Stimulated activated naive B cell treated with anti-CD40 and anti-IgM and Interleukin-4, amounts not matched to agents 10 μg/mL and 1 μg/mL and 100 μg/mL, for 72 hours (primary cell): ENCODE measurements at places on chromosomes 7 and 10.
A peak's percentile ranks its signal among the peaks of the same experiment; 100 is the strongest.

GRCh38 chr7:149789101-149789500 lies 15.7 kb upstream of the ZNF467 start:
- DNase-seq: no peak

DNA sequence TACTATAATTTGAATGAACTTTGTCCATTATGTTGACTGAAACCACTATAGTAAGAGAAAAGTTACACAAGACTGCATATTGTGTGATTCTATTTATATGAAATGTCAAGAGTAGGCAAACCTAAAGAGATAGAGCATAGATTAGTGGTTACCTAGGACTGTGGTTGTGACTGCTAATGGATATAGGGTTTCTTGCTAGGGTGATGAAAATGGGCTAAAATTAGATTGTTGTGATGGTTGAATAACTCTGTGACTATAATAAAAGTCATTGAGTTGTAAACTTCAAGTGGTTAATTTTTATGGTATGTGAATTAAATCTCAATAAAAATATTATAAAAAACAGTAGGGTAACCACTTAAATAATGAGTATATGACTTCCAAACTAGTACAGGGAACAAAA lies 142.9 kb upstream of the AHR start:
- no peak for DNase-seq

DNA sequence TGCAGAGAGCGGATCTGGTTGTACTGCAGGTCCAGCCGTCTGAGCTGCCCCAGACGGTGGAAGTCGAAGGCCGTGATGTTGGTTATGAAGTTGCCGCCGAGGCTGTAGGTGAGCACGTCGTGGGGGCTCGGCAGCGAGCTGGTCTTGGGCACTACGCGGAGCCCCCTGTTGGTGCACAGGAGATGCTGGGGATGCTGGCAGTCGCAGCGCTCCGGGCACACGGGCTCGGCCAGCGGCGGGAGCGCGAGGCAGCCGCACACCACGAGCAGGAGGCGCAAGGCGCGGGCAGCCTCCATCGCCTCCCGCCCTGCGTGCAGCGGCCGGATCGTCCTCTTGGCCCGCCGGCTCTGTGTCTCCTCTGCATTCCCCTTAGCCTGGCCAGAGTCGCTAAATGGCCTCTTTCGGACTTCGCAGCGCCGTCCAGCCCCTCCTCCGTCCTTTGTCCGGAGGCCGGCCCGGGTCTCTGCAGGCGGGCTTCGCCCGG lies 337 bp downstream of the TRIL start:
- DNase-seq: no peak

- DNase-seq: no peak
These were observed 171.5 kb downstream of the PARD3 start for GRCh38 chr10:34643620-34644019.

DNA sequence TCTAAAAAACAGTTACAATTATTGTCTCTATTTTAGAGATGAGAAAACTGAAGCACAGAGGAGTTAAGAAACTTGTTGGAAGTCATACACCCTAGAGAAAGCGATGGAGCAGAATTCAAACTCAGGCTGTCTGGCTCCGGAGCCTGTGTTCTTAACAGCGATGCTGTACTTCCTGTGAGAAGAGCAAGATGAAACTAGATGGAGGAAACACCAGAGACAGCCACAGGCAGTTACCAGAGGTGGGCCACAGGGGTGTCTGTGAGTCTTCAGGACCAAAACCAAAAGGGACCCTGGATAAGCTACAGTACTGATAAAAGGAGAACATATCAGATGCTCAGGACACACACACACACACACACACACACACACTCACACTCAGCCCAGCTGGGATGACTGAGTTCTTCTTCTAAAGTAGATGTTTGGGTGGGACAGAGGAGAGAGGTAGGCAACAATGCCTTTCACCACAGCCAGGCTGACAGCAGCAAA lies 289.2 kb downstream of the FZD1 start:
- DNase-seq: no peak

DNA sequence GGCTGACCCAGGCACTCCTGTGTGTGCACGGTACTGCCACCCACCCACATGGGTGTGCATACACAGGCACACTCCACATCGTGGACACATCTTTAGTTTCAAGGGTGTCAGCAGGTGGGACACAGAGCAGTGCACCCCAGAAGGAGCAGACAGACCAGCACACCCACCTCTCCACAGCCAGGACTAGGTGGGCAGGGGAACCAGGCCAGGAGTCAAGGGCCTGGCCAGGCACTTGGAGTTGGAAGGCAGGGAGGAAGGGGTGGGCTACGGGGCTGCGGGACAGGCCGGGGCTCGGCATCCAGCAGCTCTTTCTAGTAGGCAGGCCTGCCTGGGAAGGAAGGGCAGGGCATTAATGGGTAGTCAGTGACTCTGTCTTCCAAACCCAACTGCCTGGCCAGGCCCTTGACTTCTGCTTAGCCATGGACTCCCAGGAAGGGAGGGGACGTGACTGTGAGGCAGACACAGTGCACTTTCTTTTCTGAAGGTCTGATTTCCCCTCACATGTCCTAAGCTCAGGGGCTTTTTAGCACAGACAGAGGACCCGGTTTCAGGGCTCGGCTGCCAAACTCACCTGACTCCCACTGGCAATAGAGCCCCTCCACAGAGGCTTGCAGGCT lies 14.6 kb downstream of the RASGEF1A start:
- DNase-seq: no peak

GRCh38 chr10:58570307-58570723 lies 57.6 kb downstream of the BICC1 start:
- DNase-seq: no peak

DNA sequence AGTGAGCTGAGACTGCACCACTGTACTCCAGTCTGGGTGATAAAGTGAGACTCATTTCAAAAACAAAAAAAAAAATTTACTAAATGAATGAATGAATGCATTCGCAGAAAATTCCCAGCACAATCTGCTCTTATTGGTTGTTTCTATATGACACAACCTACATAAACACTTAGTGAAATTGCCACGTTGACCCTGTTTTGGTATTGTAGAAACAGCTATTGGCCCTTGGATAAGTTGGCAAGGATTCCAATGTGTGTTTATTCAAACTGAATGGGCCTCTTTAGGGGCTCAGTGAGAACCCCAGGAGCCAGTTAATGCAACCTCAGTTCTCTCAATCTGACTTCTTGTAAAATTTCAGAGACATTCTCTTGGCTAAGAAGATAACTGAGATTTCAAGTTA lies 66.0 kb downstream of the HHEX start:
- DNase-seq: no peak

GRCh38 chr7:96612034-96612433 lies 97.6 kb downstream of the SEM1 start:
- DNase-seq: no peak

DNA sequence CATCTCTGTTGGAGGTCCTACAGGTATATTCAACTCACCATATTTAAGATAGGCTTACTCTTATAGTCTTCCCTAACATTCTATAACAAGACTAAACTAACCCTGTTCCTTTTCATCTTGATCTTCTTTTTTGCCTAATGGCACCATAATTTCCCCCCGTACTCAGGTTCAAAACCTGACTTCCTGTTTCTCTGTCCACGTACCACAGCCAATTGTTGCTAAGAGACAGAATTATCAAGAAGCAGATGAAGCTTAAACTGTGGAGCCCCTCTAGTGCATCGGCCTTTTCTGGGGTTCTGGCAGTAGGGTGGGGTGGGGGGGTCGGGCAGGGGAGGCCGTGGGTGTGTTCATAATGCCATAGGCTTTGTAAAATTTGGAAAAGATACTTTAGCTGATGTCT lies 109.2 kb downstream of the EVX1 start:
- no peak for DNase-seq

GRCh38 chr10:45580371-45581215 lies 92.0 kb downstream of the ZFAND4 start:
- peak; percentile 34 for DNase-seq

- no peak for DNase-seq
These were observed 115.6 kb upstream of the MKLN1 start for GRCh38 chr7:131212114-131212513.

- no peak for DNase-seq
These were observed 3.4 kb downstream of the CLDN3 start for GRCh38 chr7:73766556-73767229.

DNA sequence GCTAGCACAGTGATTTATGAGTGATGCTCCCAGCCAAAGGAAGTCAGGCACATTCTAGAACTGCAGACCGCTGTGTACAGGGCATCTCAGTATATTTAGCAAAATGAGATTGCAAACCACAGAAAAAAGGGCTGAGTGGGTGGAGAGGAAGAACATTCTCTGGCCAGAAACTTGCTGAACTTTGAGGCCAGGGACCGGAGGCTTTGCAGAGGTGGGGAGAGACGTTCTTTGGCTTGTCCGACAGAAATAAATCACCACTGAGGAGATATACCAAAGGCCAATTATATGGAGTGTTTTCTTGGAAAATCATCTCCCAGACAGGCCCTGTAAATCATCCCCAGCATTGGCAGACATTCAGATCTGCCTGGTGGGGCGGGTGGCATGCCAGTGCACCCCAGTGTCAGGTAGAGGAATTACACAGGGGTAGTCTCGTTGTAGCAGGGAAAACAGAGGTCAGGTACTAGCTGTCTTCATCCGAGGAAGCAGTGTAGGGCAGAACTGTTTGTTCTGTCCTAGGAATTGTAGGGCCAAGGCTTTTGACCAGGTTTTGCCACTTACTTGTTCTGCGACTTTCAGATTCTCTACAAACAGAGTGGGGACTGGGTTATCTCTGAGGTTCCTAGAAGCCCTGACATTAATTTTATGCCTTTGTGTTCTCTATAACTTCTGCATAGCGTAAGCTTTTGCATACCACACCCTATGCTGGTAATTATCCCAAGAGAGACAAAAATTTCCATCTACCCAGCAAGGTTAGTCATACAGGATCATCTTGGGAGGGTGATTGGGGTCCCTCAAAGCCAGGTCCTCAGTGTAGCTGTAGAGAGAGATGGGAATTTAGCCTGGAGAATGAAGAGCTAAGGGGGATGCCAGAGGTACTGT lies 655.6 kb downstream of the LRMDA start:
- no peak for DNase-seq

- no peak for DNase-seq
These were observed 85.2 kb downstream of the CHCHD3 start for GRCh38 chr7:132996581-132997242.

- peak; percentile 47 for DNase-seq
These were observed 76.0 kb downstream of the USP6NL start for GRCh38 chr10:11535346-11535959.

DNA sequence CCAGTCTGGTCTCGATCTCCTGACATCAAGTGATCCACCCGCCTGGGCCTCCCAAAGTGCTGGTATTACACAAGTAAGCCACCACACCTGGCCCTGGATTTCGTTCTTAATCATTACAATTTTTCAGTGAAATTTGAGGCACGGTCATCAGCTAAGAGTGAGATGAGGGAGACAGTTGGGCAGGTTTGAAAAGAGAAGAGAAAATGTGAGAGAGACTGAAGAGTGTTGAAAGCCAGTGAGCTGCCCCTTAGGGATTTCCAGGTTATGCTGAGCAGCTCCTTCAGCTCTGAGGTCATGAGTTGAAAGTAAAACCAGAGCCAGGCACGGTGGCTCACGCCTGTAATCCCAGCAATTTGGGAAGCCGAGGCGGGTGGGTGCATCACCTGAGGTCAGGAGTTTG lies 5.9 kb upstream of the UPF2 start:
- DNase-seq: no peak
